Stimulated activated CD4-positive, alpha-beta T cell treated with anti-CD3 and anti-CD28 coated beads, TNF-alpha, amount 100 ng/mL, for 4 hours (primary cell): ENCODE measurements at places on chromosomes 6 and 20.

DNA sequence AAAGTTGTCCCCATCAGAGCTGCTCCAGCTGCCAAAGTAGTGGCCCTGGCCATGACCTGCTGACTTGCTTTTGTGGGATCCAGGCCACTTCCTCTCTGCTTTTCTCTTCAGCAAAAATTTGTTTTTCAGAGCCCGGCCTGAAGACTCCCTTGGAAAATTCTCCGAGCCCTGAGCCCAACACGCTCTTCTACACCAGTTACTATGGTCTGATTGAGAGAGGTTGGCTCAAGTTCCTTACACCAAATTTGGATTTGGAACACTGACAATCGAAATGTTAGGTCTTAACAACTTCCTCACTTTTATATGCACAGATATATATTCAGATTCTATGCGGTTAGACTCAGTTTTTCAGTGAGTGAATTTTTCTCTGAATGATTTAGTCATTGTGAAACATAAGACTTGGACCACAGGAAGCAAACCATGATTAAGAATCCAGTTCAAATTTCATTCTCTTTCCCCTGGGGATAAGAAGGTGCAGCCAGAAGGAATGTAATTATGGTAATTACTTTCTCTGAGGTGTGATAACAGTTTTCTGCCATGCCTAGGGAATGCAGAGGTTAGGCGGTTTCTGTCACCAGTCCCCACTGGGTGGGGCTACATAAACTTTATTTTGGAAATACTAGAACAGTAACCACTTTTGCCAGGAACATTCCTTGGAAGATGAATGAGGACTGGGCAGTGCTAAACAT, 365.2 kb downstream of the SYNE1 start:
- no peak for DNase-seq

DNA sequence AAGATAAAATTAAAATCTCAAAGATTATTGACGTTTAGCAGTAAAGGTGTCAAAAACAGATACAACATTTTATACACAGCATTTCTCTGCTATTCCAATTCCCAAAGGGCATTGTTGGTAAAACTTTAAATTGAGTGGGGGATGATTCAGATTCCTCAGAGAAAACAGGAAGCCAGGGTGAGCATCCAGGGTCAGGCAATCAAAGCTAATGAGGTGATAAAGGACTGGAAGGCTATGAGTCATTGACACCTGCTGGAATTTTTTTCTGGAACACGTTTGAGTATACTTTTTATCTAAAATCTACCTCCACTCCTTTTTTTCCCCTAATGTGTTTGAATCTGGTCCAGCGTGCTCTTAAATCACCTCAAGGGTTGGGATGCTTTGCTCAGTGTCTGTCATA, 52.2 kb downstream of the FKBP1C start:
- no peak for DNase-seq

- DNase-seq: no peak
Observed at GRCh38 chr6:170033666-170034065, 257.2 kb downstream of the DLL1 start.

DNA sequence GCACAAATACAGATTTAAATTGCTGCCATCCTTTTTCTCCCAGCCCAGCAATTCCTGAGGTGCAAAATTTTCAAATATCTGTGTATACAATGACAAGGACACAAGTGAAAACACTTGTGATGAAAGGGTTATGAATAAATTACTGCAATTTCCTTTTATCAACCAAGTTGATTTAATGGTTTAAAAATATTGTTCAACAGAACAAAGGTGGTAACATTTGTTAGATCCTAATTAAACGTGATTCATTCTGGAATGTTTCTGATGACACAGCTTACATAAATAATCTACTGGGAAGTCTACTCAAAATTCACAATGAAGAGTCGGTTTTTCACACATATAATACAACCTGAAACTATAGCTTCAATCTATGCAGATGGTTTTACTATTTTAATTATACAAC, 17.1 kb downstream of the B4GALT5 start:
- no peak for DNase-seq

DNA sequence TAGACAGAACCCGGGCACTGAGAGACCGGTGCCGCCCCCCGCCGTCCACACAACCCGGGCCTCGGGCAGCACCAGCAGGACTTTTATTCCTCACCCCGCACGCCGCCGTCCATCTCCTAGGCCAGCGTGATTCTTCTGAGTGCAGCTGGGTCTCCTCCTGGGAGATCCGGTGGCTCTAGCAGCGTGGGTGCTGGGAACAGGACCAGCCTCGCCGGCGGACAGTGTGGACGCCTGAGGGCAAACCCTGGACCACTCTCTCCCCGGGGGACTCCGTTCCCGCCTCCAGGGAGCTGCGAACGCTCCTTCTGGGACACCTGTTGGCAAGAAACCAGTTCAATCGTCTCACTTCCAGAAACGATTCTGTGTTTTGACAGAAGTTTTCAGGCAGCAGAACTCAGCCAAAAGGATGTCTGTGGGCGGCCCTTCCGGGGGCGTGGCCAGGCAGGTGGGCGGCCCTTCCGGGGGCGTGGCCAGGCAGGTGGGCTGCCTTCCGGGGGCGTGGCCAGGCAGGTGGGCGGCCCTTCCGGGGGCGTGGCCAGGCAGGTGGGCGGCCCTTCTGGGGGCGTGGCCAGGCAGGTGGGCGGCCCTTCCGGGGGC, 130.7 kb downstream of the DLL1 start:
- DNase-seq: no peak

- no peak for DNase-seq
Observed at GRCh38 chr6:36318690-36319435, 17.8 kb downstream of the BNIP5 start.
